ENCODE measurements at places on chromosomes 6 and 20. TPM values are rescaled to one million over a fixed set of nuclear protein-coding genes. Genes with fewer than 3 reads are reported as not detected.

DNA sequence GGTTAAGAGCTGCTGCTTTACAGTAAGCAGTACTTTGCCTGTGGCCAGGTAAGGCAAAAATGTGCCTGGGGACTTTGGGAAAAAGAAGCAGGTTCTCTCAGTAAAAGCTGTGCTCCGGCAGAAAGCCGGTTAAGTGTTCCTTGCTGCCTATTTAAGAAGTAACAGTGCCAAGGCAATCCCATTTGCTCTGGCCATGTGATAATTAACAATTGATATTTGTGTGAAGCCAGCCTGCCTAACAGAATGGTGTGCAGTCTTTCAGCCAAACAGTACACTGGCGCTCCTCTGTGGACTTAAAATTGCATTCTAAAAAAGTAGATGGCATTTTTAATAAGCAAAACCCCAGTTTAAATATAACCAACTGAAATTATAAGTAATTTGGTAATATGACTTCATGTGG lies 430.3 kb downstream of the PLCB1 start:
- DNase-seq = no peak

GRCh38 chr6:169935348-169935718 lies 183.9 kb downstream of the ERMARD start:
- no peak for DNase-seq

DNA sequence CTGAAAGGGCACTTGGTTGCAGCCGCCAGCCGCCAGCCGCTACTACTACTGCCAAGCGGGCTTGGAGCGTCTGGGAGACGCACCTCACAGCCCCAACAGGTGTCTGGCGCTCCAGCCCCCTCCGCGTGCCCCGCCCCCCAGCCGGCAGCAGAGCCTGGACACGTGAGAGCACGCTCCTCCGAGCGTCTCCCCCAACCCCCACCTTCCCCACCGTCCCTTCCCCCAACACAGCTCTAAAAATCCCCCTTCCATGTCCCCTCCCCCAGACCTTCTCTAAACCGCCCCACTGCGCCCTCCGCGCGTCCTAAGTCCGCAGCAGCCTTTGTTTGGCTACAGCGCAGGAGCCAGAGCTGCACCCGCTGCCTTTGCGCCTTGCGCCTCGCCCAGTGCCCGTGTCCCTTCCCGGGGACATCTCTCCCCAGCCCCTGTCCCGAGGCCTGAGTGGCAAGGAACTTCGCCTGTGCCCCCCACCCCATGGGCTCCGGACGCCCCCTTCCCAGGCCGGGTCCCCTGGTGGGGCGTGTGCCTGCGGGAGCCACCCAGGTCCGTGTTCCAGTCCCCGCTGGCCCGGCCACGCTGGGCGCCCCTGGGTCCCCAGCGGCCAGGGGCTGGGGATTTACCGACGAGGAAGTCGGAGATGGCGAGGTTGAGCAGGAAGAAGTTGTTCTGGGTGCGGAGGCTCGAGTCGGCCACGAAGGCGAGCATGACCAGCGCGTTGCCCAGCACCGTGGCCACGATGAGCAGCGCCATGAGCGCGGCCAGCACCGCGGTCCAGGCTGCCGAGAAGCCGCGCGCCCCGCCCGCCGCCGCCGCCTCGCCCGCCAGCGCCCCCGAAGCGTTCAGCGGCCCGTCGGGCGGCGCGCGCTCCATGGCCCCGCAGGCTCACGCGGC lies 732 bp downstream of the HRH3 start:
- no peak for DNase-seq

GRCh38 chr6:163320402-163320801 lies 94.1 kb upstream of the QKI start:
- no peak for DNase-seq

DNA sequence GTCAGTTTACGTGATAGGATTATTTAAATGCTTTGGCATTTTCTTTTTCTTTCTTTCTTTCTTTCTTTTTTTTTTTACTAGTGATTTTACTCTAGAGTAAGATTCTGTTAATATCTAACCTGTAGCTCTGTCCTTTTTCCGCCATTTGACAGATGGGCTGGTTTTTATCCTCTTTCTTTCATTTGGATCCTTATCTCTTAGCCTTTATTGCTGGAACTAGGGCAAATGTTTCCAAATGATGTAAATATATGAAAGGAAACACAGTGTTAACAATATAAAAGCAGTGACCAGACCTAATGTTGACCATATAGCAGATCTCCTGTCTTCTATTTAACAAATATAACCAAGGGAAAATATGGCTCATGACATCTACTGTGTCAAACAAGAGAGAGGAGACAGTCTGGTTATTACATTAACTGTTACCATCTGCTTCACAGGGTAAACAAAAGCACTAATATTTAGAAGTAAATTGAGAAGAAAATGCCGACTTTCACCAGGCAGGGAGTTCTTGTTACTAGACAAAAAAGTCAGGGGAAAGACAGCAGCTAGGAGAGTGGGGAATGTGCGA lies 59.8 kb upstream of the GCLC start:
- no peak for DNase-seq

- DNase-seq = no peak
Measured at GRCh38 chr20:61360296-61360695, 108.2 kb downstream of the CDH4 start.

GRCh38 chr6:103183831-103184411 lies 1675.8 kb downstream of the HACE1 start:
- DNase-seq = no peak

DNA sequence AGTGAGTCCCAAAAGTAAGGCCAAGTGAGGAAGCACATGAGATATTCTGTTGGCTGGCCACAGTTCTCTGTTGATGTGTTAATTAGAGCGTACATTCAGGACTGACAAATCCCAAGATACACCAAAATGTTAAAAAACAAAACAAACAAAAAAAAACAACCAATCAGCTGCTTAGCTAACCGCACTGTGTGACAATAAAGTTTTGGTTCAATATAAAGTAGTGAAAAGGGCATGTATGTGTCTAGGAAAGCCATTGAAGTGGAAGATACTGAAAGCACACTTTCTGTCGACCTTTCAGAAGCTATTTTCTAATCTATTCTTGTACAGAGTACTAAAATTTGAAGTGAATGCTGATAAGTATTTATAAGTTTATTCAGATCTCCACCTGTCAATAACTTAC lies 26.1 kb downstream of the NHLRC1 start:
- DNase-seq = no peak

GRCh38 chr20:48384147-48384818 lies 443.5 kb downstream of the PREX1 start:
- peak; percentile 20 for DNase-seq

- DNase-seq = no peak
Measured at GRCh38 chr6:20644667-20645370, 110.6 kb downstream of the CDKAL1 start.

DNA sequence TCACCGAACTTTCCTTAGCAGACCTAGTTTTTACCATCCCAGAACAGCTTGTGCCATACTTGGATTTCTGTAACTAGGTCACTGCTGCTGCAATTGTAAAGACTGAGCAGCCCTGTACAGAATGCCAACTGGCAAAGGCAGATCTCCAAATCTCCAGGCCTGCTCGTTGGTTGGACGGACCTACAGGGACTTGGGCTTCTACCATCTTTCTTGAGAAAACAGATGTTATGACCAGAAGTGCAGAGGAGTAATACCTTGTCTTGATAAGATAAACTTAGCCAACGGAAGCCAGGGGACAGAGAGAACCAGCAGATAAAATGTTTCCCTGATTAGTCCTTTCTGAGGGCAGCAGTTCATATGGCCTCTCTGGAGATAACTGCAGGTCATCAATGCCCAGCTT lies 304.1 kb downstream of the RFPL4B start:
- DNase-seq = no peak

Gene DOK5
- 0.67 TPM for total RNA-seq

Gene KCNK16
- not detected for total RNA-seq

Gene STMN3
- total RNA-seq = 19.7 TPM

Gene AIF1
- 6.1 TPM for total RNA-seq

Gene SLC32A1
- total RNA-seq = not detected

Gene LTB
- total RNA-seq = 2.2 TPM

Gene WTAP
- 81.1 TPM for total RNA-seq

Gene E2F3
- total RNA-seq = 7.6 TPM

Data from mucosa of descending colon (tissue), 3 donors.